Renal cortical epithelial cell (primary cell): ENCODE measurements at places on chromosomes 2 and 18.

GRCh38 chr18:33612632-33613031, 34.6 kb downstream of the ASXL3 start:
- no peak for DNase-seq

- DNase-seq = no peak
Observed at GRCh38 chr2:166766220-166766619, 122.1 kb upstream of the XIRP2 start.

DNA sequence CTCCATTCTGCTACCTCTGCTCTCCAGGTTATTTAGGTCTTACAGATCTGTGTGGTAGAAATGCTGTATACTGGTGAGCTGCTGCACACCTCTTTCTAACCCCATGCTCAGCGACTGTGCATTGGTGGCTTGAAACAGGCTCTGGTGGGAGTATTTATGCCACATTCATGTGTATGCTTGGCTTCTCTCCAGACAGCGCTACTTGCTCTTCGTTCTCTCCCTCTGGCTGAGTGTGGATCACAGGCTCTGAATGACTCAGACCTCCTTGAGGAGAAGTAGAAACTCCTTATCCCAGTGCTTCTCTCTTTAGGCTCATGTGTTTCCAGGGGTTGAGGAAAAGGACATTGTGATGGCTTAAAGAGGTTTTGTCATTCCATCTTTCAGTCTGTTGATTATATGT, 54.9 kb downstream of the FHOD3 start:
- DNase-seq = peak; percentile 96

- no peak for DNase-seq
Observed at GRCh38 chr2:203021991-203022390, 7.3 kb downstream of the NBEAL1 start.

DNA sequence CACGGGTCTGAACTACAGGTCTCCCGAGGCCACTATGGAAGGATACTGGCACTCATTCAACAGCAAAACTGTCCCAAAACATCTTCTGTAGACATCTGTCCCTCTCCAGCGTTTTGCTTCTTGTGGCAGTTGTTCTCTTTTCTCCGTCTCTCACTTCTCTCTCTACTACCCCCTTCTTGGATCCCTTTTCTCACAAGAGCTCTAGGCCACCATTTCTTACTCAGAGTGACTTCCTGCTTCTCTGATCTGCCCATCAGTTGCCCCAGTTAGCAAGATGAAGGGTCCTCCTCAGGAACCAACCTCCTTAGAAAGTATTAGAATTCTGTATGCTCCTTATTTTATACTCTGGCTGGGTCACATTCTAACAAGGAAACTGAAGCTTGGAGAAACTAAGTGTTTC, 32.6 kb downstream of the BCL2 start:
- DNase-seq = no peak

GRCh38 chr18:58544179-58544578, 84.7 kb downstream of the ALPK2 start:
- no peak for DNase-seq

DNA sequence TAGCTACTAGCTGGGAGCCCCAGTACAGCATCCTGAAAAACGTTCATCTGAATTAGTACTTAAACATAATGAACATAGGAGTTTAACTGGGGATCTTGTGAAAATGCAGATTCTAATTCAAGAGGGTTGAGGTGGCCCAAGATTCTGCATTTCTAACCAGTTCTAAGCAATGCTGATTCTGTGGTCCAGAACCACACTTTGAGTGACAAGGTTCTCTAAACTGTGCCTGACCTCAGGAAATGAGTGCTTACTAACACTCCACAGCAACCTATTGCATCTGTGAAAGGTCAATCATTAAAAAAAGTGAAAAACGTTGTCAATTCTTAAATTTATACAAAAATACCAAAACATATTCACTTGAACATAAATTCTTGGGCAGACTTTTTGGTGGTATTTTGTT, 157.1 kb upstream of the ZFP36L2 start:
- no peak for DNase-seq

GRCh38 chr2:223771475-223771874, 65.9 kb downstream of the AP1S3 start:
- no peak for DNase-seq

GRCh38 chr2:112183327-112184025, 45.3 kb downstream of the FBLN7 start:
- DNase-seq = no peak

DNA sequence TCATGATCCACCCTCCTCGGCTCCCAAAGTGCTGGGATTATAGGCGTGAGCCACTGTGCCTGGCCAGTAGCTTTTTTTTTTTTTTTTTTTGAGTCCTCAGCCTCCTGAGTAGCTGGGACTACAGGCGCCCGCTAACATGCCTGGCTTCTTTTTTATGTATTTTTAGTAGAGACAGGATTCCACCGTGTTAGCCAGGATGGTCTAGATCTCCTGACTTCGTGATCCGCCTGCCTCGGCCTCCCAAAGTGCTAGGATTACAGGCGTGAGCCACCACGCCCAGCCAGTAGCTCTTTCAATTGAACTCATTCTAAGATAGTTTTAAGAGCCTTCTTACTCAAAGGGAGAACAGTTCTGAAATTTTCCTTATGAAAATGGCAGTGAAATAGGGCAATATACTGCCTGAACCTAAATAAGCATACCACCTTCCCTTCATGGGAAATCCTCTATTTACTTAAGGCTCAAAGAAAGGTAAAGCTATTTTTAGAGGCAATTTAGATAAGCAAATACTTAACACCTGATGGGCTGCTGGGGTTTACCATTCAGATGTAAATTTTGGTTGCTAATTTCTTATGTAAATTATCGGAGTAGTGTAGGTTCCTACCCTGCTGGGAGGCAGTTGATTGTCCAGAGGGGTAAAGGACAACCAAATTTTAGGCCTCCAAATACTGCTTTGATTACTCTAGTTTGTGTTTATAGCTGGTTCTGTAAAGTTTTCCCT, 144.7 kb downstream of the GREB1L start:
- no peak for DNase-seq

GRCh38 chr18:40577239-40577980, 1377.6 kb upstream of the PIK3C3 start:
- DNase-seq = no peak

- DNase-seq = no peak
Observed at GRCh38 chr18:23398401-23398800, 54.7 kb upstream of the RIOK3 start.

- DNase-seq = no peak
Observed at GRCh38 chr2:105578166-105578565, 166.5 kb upstream of the NCK2 start.
